ENCODE measurements at places on chromosomes 6 and 20.

GRCh38 chr20:24040896-24041459 is 52.4 kb upstream of the GGTLC1 start:
- no peak for DNase-seq

DNA sequence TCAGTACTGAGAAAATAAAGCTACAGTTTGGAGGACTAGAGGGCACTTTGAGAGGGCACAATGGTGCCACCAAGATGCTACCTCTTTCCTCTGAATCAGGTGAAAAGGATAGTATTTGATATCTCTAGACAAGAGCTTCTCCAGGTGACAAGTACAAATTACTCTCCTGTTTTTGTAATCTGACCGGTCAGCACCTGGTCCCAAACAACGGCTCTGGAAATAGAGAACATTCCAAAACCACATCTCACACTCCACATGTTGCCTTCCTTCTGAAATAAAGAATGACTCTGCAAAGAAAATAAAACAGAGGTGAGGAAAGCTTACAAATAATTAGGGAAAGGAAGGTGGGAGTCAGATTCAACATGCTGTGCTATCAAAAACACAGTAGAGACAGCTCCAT is 51.3 kb upstream of the CITED2 start:
- no peak for DNase-seq

- no peak for DNase-seq
Observed at GRCh38 chr20:32357375-32357868, 709 bp upstream of the ASXL1 start.

DNA sequence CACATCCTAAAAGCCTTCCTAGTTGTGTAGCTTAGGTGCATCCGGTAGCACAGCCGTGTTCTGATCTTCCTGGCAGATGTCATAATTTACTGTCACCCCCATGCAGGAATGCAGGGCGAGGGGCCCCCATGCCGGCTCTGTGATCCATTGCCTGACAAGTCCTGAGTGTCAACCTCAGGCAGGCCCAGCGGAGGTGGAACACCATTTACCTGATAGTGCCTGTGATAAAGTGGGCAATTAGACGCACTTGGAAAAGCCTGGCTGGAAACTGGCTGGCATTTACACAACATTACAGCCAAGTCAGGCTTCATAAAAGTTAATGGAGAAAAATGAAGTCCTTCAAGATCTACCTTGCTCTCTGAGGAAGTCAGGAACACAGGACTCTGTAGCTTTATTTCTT is 521.4 kb upstream of the JAG1 start:
- no peak for DNase-seq

Data from stimulated activated CD4-positive, alpha-beta T cell treated with anti-CD3 and anti-CD28 coated beads, Interleukin-4, amount 100 ng/mL, for 4 hours (primary cell).